Karpas-422 (cell line): ENCODE measurements at places on chromosomes 5 and 9. TPM values are rescaled to one million over a fixed set of nuclear protein-coding genes. Genes with fewer than 3 reads are reported as not detected.

DNA sequence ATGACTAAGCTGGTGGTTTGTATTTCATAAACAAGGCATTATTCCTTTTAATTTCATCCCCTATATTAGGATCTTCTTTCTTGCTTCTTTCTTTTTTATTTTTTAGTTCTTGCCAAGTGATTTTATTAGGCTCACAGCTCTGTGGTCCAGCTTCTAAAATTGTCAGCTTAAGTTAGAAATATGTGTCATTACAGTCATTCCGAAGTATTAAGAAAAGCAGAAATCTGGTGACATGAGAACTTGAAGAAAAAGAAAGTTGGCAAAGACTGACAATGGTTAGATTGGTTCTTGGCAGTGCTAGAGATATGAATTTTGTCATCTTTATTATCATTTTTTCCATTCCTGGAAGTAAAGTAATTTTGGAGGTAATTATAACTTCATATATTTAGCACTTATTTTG, 166.5 kb upstream of the PRR16 start:
- no peaks in the 10 kb centered on the region for H3K4me1 ChIP-seq
- H3K36me3 ChIP-seq, result no peaks in the 10 kb centered on the region
- H3K27ac ChIP-seq, result no peak overlapping the region
- no peak for DNase-seq
- H3K27me3 ChIP-seq, result no peaks in the 10 kb centered on the region

PDE8B gene
- total RNA-seq, result 0.04 and 0.15 TPM in 2 replicates

SPINK6 gene
- not detected in 2 replicates for total RNA-seq

SLC23A1 gene
- total RNA-seq, result not detected in 2 replicates

GRCh38 chr5:169804861-169805260, 167.8 kb downstream of the DOCK2 start:
- H3K27me3 ChIP-seq, result no peaks in the 10 kb centered on the region
- DNase-seq, result no peak
- H3K4me1 ChIP-seq, result peaks cover 22% of the 10 kb centered on the region
- H3K4me3 ChIP-seq, result no peak overlapping the region
- H3K27ac ChIP-seq, result peak overlapping the region; percentile 75

DNA sequence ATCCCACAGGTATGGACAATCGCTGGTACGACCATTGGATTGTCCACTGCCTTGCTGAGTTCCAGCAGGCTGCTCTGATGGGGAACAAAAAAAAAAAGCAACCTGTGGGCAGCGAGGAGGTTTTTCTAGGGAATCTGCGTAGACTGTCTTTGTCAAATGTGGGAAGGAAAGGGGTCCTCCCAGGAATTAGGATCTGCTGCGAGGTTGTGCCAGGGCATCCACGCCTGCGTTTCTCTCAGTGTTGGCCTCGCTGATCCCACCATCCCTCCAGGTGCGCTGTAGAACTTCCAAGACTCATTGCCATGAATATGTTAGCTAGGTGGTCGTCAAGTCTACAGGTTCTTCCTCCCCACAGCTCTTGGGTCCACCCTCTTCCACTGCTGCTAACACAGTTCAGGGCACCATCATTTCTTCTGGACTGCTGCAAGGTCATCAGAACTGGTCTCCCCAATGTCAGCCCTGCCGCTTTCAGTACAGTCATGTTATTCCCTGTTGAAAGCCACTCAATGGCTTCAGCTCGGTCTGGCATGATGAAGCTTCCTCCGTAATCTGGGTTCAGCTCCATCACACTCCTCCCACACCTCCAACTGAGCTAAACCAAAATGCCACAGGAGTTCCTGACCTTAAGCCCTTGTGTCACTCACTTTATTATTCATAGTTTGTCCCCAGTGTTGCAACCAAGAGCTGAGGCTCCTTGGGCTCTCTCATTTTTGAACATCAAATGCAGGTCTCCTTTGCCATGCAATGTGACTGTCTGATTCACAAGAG, 79.5 kb upstream of the DMRT1 start:
- H3K36me3 ChIP-seq, result no peaks in the 10 kb centered on the region
- H3K4me1 ChIP-seq, result no peaks in the 10 kb centered on the region
- H3K27ac ChIP-seq, result no peak overlapping the region
- no peak overlapping the region for H3K4me3 ChIP-seq

DNA sequence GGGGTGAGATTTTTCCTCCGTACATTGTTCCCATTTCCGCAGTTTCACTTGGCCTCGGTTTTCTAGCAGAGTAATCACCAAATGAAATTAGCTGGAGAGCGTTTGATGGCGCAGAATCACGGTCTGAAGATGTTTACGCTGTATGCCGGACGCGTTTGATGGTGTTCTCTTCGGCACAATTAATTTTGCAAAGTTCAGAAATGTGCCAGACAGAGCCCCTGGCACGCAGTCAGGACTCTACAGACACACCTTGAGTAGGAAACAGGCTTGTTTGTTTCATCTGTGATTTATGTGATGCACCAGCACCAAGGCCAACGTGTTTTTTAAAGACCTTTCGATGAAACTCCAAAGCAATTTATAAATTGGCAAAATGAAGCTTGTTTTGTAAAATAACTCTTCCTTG, 863 bp upstream of the LIFR start:
- no peak for DNase-seq
- H3K36me3 ChIP-seq, result no peaks in the 10 kb centered on the region
- no peak overlapping the region for H3K27ac ChIP-seq
- no peaks in the 10 kb centered on the region for H3K27me3 ChIP-seq

GRCh38 chr5:62331921-62332320, 25.9 kb downstream of the KIF2A start:
- H3K27ac ChIP-seq, result no peak overlapping the region
- no peaks in the 10 kb centered on the region for H3K27me3 ChIP-seq
- peaks cover 33% of the 10 kb centered on the region for H3K4me1 ChIP-seq
- DNase-seq, result no peak
- H3K4me3 ChIP-seq, result no peak overlapping the region
- no peaks in the 10 kb centered on the region for H3K36me3 ChIP-seq

DNA sequence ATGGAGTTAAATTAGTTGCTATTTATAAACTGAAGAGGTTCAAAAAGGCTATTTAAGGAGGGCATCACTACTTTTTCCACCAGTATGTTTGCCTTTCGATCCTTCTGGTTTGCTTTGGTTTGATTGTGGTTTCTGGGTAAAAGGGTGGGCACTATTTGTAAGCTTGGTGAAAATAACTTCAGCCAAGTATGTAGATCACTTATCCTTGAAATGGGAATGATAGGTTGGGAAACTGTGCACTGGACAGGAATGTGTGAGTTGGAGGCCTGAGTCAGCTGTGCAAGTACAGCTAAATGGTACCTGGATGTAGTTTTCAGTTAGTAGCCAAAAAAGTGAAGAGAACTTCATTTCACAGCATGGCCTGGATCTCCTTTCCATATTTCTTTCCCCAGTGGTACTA, 466.2 kb downstream of the ENC1 start:
- no peaks in the 10 kb centered on the region for H3K36me3 ChIP-seq
- H3K27ac ChIP-seq, result no peak overlapping the region
- DNase-seq, result no peak
- H3K4me1 ChIP-seq, result no peaks in the 10 kb centered on the region

GRCh38 chr5:162026803-162027202, 40.8 kb upstream of the GABRG2 start:
- DNase-seq, result no peak
- H3K4me1 ChIP-seq, result no peaks in the 10 kb centered on the region
- H3K4me3 ChIP-seq, result no peak overlapping the region

PCDHB8 gene
- not detected in 2 replicates for total RNA-seq
